ENCODE measurements at places on chromosomes 6 and 20.

DNA sequence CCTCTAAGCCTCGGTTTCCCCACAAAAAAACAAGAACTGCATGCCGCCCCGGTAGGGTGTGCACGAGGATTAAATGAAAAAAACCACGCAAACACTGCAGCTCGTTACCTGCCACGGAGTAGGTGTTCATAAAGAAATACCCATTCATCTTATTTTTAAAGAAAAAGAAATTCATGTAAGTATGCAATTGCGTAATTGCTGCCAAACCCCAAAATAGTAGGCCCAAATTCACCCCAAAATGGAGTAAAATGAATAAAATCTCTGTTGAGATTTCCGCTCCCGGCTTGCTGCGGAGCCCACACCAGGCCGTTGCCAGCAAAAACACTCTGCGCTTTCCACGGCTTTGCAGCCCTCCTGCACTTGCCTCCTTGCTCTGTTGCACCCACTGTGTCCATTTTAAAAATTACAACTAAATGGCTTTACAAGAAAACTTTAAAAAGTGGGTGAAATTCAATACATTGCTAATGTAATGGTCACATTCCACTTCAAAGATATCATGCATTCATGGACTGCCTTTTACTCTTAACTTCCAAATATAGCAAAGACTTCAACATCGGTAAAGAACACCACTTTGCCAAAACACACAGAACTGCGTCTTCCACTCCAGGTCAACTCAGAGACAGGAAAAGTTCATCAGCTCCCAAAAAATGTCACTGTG lies 125.0 kb downstream of the ZMYND8 start:
- DNase-seq, result no peak

DNA sequence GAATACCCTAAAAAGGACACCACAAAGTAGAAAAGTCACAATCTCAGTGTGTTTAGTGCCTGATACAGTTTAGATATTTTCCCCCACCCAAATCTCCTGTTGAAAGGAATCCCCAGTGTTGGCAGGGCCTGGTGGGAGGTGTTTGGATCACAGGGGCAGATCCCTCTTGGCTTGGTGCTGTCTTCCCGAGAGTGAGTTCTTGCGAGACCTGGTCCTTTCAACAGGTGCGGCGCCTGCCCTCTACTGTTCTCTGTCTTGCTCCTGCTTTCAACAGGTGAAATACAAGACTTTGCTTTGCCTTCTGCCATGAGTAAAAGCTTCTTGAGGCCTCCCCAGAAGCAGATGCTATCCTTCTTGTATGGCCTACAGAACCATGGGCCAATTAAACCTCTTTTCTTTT lies 534.3 kb upstream of the NRSN1 start:
- no peak for DNase-seq

DNA sequence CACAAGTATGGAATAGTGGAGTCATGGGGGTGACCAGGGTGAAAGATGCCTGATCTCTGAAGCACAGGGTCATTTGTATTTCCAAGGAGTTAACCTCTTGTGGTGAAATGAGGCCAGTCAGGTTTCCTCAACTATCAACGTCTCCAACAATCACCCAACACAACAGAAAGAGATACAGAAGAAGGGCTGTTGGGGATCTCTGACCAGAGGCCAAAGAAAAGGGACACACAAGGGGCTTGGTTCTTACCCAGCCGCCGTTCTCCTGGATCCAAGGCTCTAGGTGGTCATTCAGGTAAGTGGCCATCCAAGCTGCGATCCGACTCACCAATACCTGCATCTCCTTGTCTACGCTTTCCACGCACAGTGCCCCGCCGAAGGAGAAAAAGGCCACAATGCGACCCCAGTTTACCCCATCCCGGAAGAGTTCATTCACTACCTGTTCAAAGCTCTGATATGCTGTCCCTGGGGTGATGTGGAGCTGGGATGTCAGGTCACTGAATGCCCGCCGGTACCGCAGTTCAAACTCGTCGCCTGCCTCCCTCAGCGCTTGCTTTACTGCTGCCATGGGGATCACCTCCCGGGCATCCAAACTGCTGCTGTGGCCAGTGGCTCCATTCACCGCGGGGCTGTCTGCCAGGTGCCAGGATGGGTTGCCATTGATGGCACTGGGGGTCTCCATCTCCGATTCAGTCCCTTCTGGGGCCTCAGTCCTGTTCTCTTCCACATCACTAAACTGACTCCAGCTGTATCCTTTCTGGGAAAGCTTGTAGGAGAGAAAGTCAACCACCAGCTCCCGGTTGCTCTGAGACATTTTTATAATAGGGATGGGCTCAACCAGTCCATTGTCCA lies 1.0 kb downstream of the BCL2L1 start:
- DNase-seq, result no peak

DNA sequence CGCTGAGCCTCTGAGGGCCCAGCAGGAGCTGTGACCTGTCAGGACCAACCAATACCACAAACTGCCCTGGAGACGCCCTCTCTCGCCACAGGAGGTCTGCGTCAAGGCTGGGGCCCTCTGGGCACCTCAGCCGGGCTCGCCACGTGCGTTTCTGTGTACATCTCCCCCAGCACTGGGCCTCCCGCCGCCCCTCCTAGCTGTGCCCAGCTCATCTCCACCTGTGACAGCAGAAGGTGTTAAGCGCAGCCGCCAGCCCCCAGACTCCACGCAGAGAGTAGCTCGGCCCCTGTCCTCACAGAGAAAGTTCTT lies 91.4 kb downstream of the TAF4 start:
- DNase-seq, result no peak

DNA sequence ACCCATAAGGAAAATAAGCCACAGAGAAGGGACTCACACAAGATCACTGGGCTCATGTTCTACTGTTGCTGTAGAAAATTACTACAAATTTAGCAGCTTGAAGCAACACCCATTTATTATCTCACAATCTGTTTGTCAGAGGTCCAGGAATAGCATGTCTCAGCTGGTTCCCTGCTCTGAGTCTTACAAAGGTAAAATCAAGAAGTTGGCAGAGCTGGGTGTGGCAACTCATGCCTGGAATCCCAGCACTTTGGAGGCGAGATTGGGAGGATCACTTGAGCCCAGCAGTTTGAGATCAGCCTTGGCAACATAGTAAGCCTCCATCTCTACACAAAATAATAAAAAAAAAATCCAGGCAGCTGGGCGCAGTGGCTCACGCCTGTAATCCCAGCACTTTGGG lies 28.5 kb upstream of the ZNF831 start:
- no peak for DNase-seq

- DNase-seq, result peak; percentile 98
These were observed 2.2 kb downstream of the SNX21 start for GRCh38 chr20:45835825-45836224.

GRCh38 chr6:127100510-127101140 lies 17.8 kb upstream of the RSPO3 start:
- DNase-seq, result peak; percentile 56

GRCh38 chr6:25498505-25498904 lies 153.5 kb upstream of the SCGN start:
- no peak for DNase-seq

- no peak for DNase-seq
These were observed 605.7 kb upstream of the GJE1 start for GRCh38 chr6:141526985-141527384.

GRCh38 chr6:169168706-169169105 lies 84.9 kb downstream of the THBS2 start:
- no peak for DNase-seq

DNA sequence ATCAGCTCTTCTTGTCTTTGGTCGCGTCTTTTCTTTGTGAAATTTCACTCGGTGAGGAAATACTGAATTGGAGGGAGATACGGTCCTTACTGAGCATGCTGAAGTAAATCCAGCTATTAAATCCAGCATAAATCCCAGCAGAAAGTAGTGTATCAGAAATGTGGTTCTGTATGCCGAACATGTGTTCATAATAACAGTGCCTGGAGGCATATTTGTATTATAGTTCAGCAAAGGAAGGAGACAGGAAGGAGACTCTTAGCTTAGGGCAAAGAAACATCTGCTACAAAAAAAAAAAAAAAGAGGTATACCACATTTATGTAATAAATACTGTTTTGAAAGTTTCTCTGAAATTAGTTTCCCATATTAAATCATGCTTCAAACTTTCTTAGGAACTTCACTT lies 211.8 kb downstream of the PLCB4 start:
- DNase-seq, result peak; percentile 10

- no peak for DNase-seq
These were observed 94.7 kb upstream of the SNX9 start for GRCh38 chr6:157728183-157728881.

DNA sequence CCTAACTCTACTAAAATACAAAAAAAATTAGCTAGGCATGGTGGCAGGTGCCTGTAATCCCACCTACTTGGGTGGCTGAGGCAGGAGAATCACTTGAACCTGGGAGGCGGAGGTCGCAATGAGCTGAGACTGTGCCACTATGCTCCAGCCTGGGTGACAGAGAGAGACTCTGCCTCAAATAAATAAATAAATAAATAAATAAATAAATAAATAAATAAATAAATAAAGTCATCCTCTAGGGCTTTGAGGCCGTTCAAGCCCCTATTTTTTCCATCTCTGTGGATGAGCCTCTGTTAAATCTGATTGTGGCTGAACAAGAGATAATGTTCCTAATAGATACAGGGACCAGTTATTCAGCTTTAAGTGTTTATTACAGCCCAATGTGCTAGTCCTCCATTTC lies 31.8 kb upstream of the FAM110A start:
- DNase-seq, result no peak

DNA sequence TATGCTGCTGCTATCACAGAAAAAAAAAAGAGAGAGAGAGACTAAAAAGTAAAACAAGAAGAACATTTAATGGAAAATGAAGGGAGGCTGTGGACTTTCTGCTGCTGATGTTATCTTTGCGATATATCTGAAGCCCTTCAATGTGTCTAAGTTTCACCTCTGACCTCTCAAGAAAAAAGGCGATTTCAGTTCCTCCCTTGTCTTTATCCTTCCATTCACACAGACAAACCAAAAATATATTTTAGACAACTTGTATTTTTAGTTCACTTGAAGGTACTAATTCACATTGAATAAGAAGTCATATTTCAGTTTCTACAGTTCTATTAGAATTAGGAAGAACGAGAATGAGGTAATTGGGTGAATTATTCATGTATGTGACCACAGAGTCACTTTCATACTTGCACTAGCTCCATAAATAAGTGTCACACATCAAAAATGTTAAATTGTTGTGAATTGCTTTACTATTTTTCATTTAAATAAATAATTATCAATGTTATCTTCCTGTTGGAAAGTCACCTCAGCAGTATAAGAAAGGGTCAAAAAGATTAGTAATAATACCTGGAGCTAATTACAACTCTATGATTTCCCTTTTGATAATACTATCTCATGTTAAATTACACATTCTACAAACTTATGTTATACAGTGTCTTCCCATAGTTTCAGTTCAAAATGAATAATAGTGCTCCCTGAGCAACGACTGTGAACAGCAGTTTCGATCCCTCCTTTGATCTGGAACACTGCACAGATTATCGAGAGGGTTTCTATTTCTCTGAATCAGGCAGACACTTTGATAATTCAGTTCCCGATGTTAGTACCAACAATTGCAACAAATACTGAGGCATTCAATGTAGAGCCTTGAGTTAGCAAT lies 85.2 kb upstream of the PLCB4 start:
- no peak for DNase-seq

DNA sequence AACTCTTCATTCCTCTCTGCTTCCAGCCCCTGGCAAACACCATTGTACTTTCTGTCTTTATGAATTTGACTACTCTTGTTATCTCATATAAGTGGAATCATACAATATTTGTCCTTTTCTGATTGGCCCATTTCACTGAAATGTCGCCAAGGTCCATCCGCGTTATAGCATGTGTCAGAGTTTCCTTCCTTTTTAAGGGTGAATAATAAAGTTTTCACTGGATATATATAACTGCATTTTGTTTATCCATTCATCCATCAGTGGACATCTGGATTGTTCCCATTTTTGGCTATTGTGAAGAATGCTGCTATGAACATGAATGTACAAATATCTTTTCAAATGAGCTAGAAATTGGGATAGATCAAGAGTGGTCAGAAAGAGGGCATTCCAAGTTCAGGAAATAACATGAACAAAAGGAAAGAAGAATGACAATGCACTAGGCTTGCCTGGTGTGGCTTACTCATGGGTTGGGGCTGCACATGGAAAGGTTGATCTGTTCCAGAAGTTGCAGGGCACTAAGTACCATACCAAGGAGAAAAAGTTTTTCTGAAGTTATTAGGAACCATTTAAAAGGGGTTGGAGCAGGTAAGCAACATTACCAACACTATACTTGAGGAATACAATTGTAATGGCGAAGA lies 10.0 kb upstream of the L3MBTL3 start:
- no peak for DNase-seq

DNA sequence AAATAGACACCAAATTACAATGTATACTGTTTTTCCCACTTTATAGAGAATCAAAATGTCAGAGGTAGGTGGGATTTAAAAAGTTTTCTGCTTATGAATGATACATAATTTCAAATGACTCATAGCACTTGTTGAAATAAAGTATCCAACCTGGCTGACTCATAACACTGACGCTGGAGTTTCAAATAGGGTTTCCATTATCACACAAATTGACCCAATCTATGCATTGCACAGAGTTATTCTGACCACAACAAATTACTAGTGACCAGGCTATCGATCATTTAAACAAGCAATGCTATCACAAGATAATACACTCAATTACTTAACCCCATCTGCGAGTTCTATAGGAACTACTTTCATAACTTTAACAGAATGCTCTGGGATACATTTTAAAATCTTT lies 31.9 kb upstream of the PRELID3B start:
- DNase-seq, result peak; percentile 40

GRCh38 chr6:105272786-105273185 lies 93.0 kb upstream of the POPDC3 start:
- peak; percentile 16 for DNase-seq

GRCh38 chr20:34569598-34569997 lies 11.1 kb downstream of the MAP1LC3A start:
- DNase-seq, result no peak

- no peak for DNase-seq
These were observed 162.2 kb downstream of the KCNQ5 start for GRCh38 chr6:72784071-72784470.

- DNase-seq, result no peak
These were observed 36.8 kb upstream of the ZBP1 start for GRCh38 chr20:57656821-57657534.

GRCh38 chr6:135030056-135030473 lies 24.6 kb downstream of the HBS1L start:
- no peak for DNase-seq

DNA sequence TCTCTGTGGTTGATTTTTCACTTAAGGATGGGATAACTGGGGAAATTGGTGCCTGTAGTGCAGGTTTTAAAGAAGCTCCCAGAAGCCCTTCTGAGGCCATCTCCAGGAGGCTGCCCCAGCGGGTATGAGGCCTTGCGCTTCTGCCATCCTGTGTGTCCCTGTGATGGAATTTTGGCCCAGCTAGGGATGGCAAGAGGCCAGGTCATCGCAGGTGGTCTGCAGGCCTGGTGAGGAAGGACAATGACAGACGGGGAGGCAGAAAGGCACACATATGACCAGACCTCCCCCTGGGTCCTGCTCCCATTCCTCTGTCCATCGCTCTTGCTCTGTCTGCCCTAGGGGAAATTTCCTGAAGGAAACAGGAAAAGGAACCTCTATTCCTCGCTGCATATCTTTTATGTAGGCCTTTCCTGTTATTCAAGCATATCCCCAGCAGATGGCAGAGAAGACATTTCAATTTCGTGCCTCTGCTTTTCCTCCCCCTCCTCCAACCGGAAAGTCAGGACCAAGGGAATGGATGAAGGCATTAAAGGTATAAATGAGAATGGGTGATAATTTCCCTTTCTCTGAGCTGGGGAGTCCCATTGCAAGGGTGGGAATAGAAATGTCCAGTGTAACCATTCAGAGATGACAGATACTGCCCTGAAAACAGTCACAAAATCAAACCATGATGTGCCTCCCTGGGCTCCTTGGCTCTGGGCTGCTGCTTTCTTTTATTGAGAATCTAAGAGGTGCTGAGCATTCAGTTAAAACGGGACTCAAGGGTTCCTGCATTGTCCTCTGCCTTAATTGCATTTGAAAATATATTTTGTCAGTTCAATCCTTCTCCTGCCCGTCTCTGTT lies 17.6 kb upstream of the HLA-F start:
- peak; percentile 56 for DNase-seq

All from fibroblast of mammary gland (primary cell).